T-helper 17 cell (primary cell): ENCODE measurements at places on chromosomes 5 and 9.

GRCh38 chr5:171152382-171152781, 156.7 kb upstream of the TLX3 start:
- DNase-seq, result no peak

- DNase-seq, result no peak
Measured at GRCh38 chr5:135881244-135881643, 14.4 kb downstream of the IL9 start.

DNA sequence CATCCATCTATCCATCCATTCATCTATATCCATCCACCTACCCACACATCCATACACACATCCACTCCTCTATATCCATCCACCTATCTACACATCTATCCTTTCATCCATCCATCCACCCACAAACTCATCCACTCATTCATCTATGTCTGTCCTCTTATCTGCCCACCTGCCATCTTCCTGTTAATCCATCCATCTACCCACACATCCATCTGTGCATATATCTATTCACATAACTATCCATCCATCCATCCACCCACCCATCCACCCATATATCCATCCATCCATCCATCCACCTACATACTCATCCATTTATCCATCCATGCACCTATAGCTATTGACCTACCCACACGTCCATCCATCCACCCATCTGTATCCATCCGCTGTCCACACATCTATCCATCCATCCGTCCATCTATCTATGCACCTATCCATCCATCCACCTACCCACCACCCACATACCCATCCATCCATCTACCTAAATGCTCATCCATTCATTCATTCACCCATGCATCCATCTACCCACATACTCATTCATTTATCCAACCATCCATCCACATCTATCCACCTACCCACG, 182.1 kb upstream of the TBC1D2 start:
- no peak for DNase-seq

DNA sequence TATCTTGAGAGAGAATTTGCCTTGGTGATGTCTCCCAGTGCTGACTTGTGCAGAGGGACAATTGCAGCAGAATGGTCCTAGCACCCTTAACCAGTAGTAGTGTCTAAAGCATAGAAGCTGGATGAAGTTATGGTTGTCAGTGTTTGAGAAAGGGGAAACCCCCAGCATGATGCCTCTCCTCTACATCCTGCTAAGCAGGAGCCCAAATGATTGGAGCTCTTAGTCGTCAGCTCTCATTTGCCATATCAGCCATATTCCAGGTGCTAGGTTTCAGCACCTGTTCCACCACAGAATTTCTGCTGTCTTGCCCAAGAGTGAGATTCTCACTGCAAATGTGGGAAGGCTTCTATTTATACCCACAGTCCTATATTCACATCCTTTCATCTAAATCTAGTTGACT, 43.7 kb upstream of the RFX3 start:
- no peak for DNase-seq

- DNase-seq, result no peak
Measured at GRCh38 chr9:132020272-132020671, 59.4 kb downstream of the MED27 start.

- DNase-seq, result no peak
Measured at GRCh38 chr9:135178498-135178897, 91.0 kb downstream of the OLFM1 start.

DNA sequence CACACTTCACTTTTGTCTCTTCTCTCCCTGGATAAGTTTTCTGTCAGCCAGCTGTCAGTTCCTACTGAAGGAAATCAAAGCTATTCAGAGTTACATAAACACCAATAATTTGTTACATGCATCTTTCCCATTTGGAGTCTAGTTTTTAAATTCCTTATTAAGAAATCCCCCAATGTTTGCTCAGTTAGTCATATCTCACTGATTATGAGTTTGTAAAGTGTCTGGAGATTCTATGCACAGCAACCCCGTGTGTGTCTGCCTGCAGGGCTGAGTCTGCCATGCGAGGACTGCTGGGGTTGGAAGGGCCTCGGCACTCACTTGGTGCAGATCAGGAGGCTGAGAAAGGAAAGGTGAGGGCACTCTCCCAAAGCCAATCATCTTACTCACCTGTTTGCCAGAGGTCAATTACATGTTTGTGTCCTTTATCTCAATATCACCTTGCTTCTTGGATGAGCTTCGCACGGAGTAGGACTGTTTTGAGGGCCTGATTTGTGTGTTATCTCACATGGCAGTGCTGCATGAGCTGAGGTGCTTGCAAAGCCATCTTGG, 3.3 kb downstream of the ANKRD34B start:
- no peak for DNase-seq

- DNase-seq, result no peak
Measured at GRCh38 chr9:33818847-33819500, 2.0 kb downstream of the UBE2R2 start.

GRCh38 chr5:72562717-72563116, 55.5 kb upstream of the ZNF366 start:
- DNase-seq, result no peak

- no peak for DNase-seq
Measured at GRCh38 chr9:127875306-127875966, 2.0 kb downstream of the AK1 start.

- no peak for DNase-seq
Measured at GRCh38 chr5:33010846-33011245, 299.7 kb downstream of the NPR3 start.
